Globus pallidus (tissue), 1 donor: ENCODE measurements at places on chromosomes 11 and 22.

DNA sequence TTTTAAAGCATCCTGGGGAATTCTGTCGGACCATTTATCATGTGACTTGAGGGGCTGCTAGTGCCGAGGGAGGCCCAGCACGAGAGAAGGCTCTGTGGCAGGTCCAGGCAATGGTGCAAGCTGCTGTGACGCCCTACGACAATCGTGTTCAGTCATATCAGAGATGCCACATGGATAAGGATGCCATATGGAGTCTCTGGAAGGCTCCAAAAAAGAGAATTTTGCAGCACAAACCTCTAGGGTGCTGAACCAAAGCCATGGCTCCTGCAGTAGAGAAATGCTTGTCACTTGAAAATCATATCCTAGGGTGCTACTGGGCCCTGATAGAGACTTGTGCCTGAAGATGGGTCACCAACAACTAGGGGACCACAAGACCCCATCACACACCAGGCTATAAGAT lies 6.7 kb upstream of the CD6 start:
- no peak for DNase-seq

DNA sequence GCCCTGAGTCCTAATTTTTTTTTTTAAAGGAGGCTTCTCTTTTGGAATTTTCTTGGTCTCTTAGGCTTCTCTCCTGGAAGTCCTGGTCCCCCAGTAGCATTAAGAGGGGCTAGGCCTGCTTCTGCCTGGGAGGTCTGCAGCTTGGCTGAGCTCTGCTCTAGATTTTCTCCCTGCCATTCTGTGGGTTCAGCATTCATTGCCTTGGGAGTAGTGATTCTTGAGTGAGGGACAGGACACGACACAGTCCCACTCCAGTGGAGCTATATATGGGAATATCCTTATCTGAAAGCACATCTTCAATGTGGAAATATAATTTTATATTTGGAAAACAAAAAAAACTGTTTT lies 3.7 kb downstream of the IGSF22 start:
- no peak for DNase-seq

DNA sequence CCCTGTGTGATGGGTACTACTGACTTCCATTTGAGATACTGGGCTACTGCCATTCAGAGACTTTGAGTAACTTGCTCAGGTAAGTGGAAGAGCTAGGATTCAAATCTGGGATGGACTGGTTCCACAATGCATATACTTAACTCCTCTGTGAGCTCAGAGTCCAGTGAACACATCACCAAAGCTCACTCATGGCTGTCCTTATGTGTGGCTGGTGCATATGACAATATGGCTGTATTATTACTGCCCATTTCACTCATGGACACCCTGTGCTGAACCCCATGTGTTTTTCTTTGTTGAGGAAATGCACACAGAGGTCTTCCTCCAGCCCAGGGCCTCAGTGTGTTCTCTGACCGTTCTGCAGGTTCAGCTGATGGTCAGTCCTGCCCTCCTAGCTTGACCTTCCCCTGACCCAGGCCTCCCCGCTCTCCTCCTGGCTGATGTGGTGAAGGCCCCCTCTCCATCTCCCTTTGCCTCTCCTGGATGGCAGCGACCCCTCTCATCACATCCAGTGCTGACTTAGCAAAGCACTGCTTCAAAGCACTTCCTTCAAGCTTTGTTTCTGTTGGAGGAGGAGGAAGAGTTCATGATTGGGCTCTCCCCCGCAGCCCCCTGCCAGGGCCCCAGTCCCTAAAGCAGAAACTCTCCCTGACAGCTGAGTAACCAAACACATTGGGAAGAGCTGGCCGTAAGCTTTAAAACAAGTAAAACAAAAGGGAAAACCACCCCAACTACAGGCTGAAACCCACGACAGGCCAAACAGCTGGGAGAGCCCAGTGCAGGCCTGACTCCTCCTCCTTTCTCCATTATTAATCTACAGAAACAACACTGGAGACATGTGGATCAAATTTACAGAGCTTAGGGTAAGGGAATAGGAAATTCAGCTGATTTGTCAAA lies 101.2 kb downstream of the NAT10 start:
- no peak for DNase-seq

GRCh38 chr22:49587421-49587820 lies 240.3 kb downstream of the BRD1 start:
- no peak for DNase-seq

DNA sequence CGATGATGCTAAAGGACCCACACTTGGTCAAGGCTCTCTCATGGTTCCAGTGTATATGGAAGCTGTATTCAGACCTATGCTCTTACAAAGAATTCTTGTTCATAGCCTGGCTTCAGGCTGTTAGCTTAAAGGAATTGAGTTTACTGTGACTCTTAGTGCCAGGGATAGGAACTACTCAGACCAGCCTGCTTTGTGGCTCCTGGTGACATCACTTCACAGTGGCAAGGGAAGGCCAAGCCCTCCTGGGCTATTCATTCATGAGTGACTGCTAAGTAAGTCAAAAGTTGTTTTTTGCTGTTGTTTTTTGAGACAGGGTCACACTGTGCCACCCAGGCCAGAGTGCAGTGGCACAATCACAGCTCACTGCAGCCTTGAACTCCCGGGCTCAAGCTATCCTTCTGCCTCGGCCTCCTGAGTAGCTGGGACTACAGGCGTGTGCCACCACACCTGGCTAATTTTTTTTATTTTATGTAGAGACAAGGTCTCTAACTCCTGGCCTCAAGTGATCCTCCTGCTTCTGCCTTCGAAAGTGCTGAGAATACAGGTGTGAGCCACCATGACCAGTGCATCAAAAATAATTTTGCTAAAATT lies 9.6 kb downstream of the ART5 start:
- DNase-seq = no peak

GRCh38 chr11:2671748-2672147 lies 28.0 kb downstream of the KCNQ1OT1 start:
- DNase-seq = no peak

DNA sequence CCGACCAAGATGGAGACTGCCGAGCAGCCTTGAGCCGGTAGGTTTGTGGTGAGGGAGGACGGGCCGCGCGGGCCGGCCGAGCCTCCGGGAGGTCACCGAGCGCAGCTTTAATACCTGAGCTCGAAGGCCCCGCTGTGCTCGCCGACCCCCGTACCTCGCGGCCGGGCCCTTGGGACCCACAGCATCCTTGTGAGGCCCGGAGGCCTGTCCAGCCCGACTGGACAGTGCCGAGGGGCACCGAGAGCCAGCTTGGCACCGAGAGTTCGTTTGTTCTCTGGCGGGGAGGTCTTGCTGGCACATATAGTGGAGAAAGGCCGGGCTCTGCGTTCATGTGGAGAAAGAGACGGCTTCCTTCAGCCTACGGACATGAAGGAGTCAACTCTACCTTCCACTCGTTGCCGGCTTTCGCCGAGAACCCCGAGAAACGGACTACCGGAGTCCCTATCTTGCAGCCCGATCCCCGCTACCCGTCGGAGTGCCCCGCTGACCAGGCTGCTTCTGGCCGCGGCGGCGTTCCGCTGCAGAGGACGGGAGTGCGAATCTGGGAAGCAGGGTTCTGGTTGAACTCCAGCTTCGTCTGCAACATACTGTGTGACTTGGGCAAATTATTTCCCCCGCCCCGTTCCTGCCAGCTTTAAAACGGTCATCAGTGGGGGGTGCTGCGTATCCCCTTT lies 349 bp downstream of the TSSC4 start:
- DNase-seq = no peak

DNA sequence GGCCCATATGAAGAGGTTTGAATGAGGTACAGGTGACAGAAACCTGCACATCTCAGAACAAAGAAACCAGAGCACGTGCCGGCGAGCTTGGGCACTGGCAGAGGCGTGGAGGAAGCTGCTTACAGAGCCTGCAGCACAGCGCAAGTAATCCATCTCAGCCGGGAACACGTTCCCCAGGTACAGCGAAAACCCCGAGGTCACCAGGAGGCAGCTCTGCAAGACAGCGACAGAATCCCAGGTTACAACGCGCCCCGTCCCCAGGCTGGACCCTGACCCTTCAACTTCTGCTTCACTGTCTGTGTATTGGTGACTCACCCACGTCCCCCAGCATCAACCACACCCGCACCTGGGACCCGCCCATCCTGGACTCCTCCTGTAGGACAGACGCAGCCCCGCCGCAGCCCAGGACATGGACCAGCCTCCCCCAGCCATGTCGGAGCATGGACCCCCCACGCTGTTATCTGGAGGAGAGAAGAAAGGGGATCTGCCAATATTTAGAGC lies 2.2 kb downstream of the MLC1 start:
- no peak for DNase-seq

- no peak for DNase-seq
These were observed 60.9 kb downstream of the YAP1 start for GRCh38 chr11:102171101-102171500.

DNA sequence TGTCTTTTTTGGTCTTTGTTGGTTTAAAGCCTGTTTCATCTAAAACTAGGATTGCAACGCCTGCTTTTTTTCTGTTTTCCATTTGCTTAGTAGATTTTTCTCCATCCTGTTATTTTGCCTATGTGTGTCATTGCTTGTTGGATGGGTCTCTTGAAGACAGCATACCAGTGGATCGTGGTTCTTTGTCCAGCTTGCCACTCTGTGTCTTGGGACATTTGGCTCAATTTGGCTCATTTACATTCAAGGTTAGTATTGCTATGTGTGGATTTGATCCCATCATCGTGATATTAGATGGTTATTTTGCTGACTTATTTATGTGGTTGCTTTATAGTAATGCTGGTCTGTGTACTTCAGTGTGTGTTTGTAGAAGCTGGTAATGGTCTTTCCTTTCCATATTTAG lies 31.4 kb upstream of the ANKK1 start:
- no peak for DNase-seq

DNA sequence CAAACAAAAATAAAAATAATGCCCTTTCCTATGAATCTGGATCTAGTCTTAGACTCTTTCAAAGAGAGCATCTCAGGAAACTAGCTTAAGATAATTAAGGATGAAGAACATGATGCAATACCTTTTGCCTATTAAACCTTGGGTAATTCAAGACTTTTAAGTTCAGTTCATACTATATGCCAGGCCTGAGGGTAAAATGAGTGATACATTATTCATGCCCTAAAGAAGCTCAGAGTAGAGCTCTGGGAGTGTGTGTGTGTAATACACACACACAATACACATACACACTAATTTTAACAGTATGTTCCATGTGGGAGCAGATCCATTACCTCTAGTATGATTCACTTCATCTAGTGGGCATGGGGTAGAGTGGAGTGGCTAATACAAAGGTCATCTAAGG lies 651.4 kb upstream of the CHORDC1 start:
- DNase-seq = no peak

- no peak for DNase-seq
These were observed 4.6 kb downstream of the GTPBP1 start for GRCh38 chr22:38710351-38710750.

DNA sequence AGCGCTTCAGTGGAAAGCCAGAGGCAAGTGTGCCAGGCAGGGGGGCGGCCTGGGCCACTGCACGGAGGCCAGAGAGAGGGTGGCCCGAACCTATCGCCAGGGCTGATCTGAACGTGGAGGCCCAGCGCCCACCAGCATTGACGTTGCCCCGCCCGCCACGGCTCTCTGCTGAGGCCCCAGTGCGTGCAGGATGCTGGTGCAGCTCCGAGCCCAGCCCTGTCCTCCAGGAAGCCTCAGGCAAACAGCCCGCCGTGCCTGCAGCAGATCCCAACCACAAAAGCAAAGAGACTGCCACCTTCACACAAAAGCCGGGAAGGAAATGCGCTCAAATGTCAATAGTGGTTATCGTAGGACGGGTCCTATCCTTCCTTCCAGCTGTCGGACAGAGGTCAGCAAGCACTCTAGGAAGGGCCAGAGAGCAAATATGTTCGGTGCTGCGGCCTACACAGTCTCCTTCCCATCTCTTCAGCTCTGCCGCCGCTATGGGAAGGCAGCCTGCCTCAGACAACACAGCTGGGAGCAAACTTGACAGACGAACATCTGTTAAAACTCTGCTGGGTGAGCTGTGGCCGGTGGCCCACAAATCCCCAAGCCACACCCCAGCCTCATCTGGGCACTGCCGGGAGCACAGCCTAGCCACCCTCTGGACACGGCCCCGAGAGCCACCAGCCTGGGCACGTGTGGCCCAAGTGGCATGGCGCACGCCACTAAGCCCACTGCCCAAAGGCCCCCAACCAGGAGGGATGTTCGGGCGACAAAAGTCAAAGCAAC lies 146.2 kb downstream of the CRYBB2 start:
- DNase-seq = no peak

DNA sequence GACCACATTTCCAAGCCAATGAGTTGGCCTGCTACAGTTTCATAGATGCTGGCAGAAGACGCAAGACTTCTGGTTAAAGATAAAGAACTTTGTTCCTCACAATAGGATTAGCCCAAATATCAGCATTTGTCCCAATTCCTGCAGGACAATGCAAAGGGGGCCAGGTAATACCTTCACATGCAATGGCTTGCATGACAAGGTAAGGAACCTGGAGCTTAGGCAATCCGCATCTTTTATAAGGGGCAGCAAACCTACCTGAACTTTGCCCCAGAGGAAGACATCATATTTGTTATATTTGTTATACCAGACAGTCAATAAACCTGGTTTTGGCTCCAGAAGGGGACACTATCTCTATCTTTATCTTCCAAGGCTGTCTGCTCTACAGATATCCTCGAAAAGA lies 5.3 kb downstream of the P2RY6 start:
- DNase-seq = no peak

- no peak for DNase-seq
These were observed 9.6 kb downstream of the HTATIP2 start for GRCh38 chr11:20373147-20373546.

- DNase-seq = no peak
These were observed 297.0 kb downstream of the SOX6 start for GRCh38 chr11:16059332-16059731.

GRCh38 chr11:115817844-115818468 lies 313.7 kb upstream of the CADM1 start:
- DNase-seq = no peak

DNA sequence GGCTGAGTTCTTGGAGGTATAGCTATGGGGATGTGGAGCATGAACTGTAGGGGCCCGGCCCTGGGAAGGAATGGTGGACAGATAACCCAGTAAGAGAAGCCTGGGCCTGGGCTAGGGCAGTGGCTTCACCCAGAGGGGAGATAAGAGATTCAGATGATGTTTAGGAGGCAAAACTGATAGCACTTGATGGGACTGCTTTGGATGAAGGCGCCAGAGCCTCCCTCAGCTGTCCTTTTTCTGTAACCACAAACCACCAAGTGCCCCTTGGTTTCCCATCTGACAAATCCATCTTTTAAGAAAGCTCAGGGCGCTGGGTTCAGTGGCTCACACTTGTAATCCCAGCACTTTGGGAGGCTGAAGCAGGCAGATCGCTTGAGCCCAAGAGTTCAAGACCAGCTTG lies 23.4 kb downstream of the RELT start:
- DNase-seq = no peak

DNA sequence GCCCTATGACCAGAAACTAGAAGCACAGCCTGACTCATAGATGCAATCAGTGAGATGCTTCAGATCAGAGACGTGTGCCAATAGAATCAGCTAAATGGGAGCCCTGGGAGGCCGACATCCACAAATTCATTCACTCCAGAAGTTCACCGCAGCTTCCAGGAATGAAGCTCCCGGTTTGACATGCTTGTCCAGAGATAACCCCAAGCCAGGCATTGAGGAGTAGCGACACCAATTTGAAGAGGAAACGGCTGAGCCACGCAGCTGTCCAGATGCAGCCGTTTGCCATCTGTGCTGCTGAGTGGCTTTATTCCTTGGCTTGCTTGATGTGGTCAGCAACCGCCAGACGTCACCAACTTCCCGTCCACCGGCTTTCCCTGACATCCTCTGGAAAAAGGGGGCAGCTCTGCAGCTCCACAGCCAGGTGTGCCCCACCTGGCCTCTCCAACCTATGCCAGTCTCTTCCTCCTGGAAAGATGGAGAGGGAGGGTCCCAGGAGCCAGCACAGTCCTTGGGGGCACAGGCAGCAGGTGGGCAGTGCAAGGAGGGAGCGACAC lies 123.9 kb upstream of the OPCML start:
- no peak for DNase-seq

GRCh38 chr11:91104237-91104636 lies 881.4 kb upstream of the CHORDC1 start:
- DNase-seq = no peak
